ENCODE measurements at places on chromosomes 13 and 19.

GRCh38 chr19:54851353-54851752, 1.1 kb downstream of the KIR3DL2 start:
- DNase-seq: no peak

DNA sequence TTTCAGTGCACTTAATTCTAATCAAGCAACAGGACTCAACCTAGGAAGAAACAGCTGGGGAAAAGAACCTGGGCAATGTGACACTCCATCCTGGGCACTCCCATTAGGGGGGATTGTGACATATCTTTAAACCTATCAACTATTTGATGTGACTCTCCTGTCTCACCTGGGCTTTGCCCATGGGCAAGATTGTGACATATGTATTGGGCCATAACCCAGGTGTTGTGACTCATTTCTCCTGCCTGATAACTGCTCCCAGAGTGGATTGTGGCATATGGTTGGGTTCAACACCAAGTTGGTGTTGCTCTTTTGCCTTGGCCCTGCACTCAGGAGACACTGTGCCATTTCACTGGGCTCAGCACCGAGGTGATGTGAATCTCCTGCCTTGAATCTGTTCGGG, 82.6 kb downstream of the ZNF723 start:
- no peak for DNase-seq

GRCh38 chr19:389935-390289, 19.0 kb downstream of the C2CD4C start:
- no peak for DNase-seq

DNA sequence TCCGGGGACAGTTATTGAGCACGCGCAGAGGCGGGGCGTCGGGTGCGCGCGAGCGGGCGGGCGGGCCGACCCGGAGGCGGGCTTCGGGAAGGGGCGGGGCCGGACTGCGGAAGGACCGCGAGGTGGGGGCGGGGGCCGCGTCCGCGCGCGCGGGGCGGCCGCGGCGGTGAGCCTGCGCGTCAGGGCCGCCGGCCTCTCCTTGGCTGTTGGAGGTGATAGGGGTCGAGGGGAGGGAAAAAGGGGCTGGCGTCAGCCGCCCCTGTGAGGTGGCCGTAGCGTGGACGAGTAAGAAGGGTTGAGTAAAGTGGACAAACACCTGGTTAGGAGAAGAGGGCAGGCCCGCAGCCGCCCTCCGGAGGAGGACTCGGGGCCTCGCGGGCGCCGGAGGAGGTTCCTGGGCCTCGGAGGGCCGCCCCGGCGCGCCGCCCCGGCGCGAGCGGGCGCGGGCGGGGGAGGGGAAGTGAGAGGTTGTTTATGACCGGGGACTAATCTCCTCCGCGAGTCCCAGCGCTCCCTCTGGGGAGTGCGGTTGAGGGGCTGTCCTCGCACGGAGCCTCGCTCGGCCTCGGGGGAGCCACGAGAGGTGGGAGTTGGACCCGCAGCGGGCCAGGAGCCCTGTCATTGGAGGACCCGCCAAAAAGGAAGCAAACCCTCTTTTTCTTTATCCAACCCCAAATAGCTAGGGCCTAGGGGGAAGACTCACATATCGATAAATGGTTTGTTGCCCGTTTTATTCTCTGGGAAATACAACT, 547 bp upstream of the INTS6 start:
- DNase-seq: no peak

- DNase-seq: no peak
Observed at GRCh38 chr19:30784850-30785457, 412.8 kb downstream of the ZNF536 start.

DNA sequence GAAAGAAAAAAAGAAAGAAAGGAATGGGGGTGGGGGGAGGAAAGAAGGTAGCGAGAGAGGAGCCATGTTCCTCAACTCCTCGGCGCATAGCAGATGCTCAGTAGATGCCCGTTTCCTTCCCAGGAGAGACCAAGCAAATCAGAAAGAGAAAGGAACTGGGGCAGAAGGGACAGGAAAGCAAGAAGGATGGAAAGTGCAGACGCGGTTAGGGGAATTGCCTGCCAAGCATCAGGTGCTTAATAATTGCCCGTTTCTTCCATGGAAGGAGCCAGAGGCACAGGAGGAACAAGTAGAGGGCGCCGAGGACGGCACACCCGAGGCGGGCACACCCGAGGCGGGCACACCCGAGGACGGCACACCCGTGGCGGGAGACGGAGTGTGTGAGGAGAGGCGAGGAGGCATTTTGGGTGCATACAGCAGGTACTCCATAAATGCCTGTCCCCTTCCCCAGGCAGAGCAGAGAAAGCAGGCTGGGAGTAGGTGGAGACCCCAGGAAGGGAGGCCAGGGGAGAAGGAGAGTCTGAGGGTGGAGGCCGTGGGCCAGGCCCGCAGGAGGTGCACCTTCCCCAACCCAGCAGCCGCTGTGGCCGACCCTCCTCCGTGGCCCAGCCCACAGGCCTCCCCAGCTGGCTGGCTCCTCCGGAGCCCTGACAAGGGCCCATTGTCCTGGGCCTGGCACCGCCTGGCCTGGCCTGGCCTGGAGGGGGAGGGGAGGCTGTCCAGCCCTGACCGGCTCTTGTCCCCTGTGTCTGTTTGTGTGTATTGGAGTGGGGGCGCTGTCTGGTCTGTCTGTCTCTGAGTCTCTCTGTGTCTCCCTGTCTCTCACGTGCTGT, 14.6 kb downstream of the JOSD2 start:
- DNase-seq: no peak

DNA sequence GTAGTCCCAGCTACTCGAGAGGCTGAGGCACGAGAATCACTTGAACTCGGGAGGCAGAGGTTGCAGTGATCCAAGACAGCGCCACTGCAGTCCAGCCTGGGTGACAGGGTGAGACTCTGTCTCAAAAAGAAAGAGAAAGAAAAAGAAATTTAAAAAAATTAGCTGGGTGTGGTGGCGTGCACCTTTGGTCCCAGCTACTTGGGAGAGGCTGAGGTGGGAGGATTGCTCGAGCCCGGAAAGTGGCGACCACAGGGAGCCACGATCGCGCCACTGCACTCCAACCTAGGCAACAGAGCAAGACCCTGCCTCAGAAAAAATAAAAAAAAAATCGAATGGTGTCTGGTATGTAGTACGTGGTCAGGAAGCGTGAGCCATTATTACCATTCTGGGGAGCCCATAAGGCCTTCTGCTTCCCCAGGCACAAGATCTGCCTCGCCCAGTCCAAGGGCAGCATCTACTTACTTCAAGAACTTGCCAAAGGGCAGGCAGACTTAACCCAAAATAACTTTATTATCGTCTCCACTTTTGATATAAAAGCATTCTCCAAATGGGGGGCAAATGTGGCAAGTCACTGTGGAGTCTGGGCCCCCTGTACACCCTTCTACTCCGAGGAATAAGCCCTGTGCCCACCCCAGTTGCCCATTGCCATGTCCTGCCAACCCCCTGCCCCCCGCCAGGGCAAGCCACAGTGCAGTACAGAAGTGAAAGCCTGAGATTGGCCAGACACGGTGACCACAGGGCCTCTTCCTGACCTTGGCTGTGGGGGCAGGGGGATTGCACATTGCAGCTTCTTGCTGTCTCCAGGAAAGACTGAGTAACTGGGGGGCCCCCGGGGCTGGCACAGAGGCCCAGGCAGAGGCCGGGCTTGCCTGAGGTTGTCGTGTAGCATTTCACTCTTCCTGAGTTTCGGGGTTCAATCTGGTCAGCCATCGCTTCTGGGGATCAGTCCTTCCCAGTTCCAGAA, 12.6 kb downstream of the CCL25 start:
- no peak for DNase-seq

DNA sequence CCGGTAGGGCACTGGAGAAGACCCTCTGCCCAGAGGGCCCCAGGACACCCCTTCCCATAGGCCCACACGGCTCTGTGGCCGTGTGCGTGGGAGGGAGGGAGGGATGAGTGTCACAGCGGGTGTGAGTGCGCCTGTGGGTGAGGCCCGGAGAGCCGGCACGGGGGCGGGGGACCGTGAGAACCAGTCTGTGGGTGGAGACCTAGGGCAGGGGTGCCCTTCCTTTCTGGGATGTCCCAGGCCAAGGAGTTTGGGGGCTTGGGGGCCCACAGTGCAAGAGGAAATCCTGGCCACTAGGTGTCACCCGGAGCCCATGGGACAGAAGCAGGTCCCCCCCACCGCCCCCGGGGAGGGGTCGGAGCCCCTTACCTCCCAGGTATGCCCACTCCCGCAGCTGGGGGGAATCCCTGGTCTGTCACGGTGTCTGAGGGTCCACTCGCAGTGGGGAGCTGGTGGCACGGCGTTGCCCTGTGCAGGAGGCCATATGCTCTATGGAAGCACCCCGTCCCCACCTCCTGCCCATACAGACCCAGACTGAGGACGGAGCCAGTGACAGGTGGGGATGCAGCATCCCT, 16.0 kb upstream of the SLC7A10 start:
- no peak for DNase-seq

GRCh38 chr13:108249150-108249549, 20.4 kb upstream of the TNFSF13B start:
- DNase-seq: no peak

- no peak for DNase-seq
Observed at GRCh38 chr13:20051366-20051765, 92.8 kb downstream of the ZMYM2 start.

GRCh38 chr19:42280815-42281145, 11.7 kb downstream of the CIC start:
- DNase-seq: no peak

- DNase-seq: no peak
Observed at GRCh38 chr13:89115307-89115706, 1444.1 kb downstream of the SLITRK5 start.

GRCh38 chr19:3210347-3211017, 14.0 kb upstream of the CELF5 start:
- DNase-seq: peak; percentile 7

DNA sequence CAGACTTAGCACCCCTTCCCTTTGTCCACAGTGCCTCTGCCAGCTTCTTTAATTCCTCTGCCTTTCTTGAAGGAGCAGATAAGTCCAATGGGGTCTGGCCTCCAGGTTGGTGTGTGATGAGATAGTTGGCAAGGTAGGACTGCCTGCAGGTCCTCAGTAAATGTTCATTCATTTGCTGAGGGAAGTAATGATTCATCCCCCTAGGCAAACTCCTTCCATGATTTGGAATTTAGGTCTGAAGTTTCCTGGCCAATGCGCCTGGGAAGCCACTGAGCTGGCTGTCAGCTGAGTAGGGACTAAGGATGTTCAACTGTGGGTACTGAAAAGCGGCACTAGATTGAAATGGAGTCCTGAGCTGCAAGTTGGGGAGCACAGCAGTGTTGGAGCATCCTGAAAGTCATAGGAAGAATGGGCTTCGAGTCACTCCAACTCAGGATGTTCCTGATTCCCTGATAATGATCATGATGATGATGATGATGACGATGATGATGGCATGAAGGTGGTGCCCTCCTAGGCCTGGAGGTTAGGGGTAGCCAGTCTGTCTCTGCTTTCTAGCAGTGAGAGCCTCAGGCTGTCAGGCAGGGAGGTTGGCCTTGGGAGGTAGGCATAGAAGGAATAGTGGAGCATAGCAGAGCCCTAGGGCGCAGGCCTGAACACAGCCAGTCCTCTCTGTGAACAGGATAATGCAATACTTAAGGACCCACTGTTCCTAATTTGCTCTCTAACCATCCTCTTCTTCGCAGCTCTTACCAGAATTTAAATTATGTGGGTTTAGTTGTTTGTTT, 44.7 kb downstream of the COL4A2 start:
- DNase-seq: no peak

DNA sequence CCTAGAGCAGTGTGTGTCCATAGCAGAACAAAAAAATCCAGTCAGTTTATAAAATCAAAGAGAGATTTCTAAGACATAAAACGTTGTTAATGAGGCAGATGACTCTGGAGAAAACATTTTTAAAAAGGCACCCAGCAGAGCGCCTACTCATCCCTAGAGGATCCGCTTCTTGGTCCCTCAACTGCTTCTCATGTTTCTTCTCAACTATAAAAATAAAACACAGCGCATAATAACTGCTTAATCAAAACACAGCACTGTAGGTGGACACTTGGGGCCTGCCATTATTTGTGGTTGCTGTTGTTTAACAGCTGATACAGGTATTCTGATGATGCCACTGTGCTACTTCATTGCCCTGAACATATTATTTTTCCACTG, 347.9 kb downstream of the FGF9 start:
- DNase-seq: no peak

- no peak for DNase-seq
Observed at GRCh38 chr13:33079960-33080359, 63.7 kb downstream of the KL start.

DNA sequence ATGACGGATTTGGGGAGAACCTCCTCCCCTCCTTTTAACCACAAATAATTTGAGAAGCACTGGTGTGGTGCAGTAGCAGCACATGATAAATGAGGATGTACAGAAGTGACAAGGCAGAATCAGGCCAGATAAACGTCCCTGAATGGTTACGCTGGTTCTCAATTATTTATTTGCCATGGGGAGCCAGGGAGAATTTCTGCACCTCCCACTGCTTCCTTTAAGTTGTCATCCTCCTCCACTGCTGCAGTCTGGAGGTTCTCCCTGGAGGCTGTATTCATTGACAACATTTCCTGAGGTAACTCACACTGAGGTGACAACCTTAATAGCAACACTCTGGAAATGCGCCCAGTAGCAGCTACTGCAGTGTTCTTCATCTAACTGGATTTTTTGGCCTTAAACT, 308.9 kb upstream of the SLITRK1 start:
- DNase-seq: no peak

GRCh38 chr19:1523412-1524286, at the start of gene PLK5:
Gene PLK5, plus strand, starts transcription at chr19:1524077. Its CDS starts 2,920 bp downstream, at chr19:1526997.
- no peak for DNase-seq

GRCh38 chr13:31797154-31797775, 57.9 kb downstream of the RXFP2 start:
- no peak for DNase-seq

DNA sequence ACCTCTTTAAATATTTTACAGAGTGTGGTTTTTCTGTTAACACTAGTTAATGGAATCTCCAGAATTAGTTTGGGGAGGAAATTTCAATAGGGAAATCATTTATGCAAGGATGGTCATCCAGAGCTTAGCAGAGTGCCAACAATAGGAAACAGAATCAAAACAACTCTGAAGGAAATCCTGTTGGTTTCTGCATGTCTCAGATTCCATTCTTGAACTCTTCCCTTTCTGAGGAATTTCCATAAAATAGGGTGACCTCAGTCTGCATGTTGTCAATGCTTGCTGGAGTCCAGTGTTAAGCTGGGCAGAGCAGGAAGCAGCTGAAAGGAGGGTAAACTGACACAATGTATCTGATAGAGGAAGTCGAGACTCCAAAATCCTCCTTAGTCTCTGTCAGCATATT, 16.9 kb downstream of the CBY2 start:
- no peak for DNase-seq

GRCh38 chr13:101520672-101521071, 68.2 kb downstream of the ITGBL1 start:
- no peak for DNase-seq

- no peak for DNase-seq
Observed at GRCh38 chr19:39307046-39307821, 11.0 kb downstream of the IFNL1 start.
